ENCODE measurements at places on chromosomes 2 and 18. TPM values are rescaled to one million over a fixed set of nuclear protein-coding genes. Genes with fewer than 3 reads are reported as not detected.

DNA sequence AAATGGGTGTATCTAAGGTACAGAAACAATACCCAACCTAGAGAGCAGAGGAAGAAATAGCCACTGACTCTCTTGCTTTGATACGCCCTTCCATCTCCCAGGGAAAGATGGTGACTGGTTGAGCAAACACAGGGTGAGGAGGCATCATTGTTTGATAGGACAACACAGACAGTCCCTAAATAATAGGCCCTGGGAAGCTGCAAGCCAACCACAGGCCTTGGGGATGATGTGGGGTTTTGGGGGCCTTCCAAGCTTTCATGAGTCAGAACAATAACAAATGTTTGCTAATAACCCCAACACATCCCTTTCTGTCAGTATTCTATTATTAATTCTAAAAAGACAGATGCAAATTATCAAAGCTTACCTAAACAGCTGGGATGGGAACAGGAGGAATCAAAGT is 9.8 kb downstream of the LGALSL start:
- H3K36me3 ChIP-seq, result no peaks in the 10 kb centered on the region
- no peaks in the 10 kb centered on the region for H3K4me1 ChIP-seq
- H3K4me3 ChIP-seq, result no peak overlapping the region
- no peak for ATAC-seq
- H3K27ac ChIP-seq, result no peak overlapping the region

DNA sequence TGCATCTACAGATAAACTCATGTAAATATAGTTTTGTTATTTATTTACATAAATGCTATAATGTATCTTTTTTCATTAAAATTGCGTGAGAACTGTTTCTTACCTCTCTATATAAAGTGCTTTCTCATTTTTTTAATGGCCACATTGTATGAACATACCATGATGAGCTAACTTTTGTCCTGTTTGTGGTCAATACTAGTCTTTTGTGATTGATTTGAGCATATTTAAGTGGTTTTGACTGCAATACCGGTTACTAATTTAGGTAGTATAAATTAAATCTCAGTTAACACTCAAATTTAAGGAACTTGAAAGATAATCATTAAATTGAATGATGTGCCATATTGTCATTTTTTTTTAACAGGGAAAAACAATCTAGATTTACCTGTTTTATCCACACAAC is 108.2 kb downstream of the HAUS1 start:
- no peak overlapping the region for H3K27ac ChIP-seq
- no peaks in the 10 kb centered on the region for H3K27me3 ChIP-seq
- H3K36me3 ChIP-seq, result peaks cover 19% of the 10 kb centered on the region
- H3K4me3 ChIP-seq, result no peak overlapping the region
- no peaks in the 10 kb centered on the region for H3K4me1 ChIP-seq

COL3A1 gene
- total RNA-seq, result 408 TPM

DLX2 gene
- total RNA-seq, result not detected

CCDC85A gene
- 3.2 TPM for total RNA-seq

DNA sequence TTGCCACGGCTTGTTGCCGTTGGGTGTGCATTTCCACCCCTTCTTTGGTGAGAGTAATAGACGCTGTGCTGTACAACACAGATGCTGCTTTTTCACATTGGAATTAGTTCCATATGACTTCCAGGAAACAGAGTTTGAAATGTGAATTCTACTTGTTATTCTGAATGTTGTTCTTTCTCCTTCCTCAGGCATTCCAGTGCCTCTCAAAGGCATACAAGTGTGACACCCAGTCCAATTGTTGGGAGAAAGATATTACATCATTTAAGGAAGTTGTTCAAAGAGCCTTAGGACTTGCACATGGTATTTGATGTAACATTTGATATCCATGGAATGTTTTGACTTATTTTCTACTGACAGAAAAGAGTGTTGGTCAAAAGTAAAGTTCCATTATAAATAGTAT is 134.4 kb upstream of the LTBP1 start:
- H3K4me1 ChIP-seq, result no peaks in the 10 kb centered on the region
- no peaks in the 10 kb centered on the region for H3K27me3 ChIP-seq
- no peak overlapping the region for H3K27ac ChIP-seq
- peaks cover 33% of the 10 kb centered on the region for H3K36me3 ChIP-seq
- no peak overlapping the region for H3K4me3 ChIP-seq
- no peak for ATAC-seq

DNA sequence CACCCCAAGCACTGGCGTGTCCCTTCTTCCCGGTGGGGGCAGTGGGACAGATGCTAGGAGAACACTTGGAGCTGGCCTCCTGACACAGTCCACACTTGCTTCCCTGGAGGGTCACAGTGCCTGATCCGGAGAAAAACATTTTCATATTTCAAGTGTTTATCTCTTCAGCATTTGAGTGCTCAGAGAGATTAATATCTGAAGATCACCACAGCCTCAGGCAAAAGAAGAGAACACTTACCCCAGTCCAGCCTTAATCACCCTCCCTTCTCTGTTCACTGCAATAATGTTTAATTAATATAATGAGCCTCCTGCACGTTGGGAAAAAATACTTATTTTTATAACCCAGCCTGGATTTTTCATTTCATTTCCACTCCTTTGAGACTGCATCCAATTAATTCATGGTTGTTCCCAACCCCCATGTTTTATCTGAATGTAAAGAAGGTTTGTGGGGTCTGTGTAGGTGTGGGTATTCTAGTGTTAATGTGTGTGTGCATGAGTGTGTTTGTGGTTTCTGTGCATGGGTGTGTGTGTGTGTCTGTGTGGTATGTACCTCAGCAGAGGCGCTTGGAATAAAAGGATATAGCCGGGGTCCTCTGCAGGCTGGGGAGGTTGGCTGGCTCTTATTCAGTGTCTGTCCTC is 72.1 kb downstream of the NRP2 start:
- H3K27me3 ChIP-seq, result no peaks in the 10 kb centered on the region
- H3K27ac ChIP-seq, result peak overlapping the region; percentile 21
- no peak for ATAC-seq
- no peak overlapping the region for H3K4me3 ChIP-seq

SFT2D3 gene
- 12.6 TPM for total RNA-seq

Data from gastroesophageal sphincter (tissue), 4 donors.